RPMI7951 (cell line): ENCODE measurements at places on chromosomes 1 and 21.
A peak's percentile ranks its signal among the peaks of the same experiment; 100 is the strongest.

- no peak for DNase-seq
These were observed 605 bp downstream of the TNFRSF9 start for GRCh38 chr1:7940034-7940433.

DNA sequence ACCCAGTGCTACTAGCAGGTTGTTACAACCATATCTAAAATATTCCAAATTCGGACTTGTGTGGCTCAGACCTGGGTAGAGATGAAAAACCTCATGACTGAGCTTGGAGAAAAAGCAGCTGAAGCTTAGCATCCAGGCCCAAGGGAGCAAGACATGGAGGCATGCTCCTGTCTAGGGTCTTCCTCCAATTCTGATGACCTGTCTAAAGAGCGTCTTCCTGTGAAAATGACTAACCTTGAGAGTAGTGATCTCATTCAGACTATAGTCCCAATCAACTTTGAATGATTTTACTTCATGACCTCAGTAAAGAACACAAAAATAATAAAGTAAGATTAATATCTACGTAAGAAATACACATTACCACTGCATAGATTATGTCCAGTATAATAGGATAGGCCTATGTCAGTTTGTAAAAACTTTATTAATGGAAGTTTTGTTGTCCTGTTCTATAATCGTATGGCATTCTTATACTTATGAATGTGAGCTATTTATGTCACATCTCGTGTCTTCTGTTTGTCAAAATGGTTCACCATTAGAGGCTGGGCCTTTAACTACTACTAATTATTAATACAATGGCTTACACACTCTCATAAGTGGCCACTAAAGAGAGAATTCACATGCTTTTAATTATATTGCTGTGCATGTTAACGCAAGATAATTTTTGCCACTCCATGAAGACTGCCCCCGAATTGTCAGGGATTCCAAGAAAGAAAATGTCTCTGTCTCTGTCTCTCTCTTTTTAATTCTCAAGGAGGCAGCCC is 201.3 kb downstream of the NCAM2 start:
- no peak for DNase-seq

- DNase-seq = no peak
These were observed 39.5 kb downstream of the PDPN start for GRCh38 chr1:13623021-13623637.

DNA sequence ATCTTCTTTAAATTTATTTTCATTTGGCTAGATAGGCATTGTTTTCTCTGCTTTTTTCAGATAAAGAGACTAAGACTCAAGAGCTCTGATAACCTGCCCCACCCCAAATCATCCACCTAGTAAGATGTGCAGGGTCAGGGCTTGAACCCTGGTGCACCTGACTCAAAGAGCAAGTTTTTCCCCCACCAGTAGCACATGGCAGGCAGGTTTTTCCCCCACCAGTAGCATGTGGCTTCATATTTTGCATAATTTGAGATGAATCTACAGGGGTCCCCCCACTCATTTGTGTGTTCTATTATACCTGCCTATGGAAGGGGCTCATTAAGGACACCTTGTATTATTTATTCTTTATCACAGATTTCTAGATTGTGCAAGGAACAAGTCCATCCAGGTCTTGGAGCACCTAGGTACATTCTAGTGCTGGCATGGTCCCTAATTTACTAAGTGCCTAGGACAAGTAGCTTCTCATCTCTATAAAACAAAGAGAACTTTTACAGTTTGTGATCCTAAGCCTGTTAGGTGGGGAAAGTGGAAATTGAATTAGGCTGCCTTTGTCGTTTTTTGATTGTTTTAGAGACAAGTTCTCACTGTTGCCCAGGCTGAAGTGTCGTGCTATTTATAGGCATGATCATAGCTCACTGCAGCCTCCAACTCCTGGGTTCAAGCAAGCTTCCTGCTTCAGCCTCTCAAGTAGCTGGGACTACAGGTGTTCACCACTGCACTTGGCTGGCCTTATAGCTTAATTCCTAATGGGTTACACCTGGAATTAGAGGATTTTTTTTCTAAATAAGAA is 13.2 kb upstream of the CTSE start:
- no peak for DNase-seq

GRCh38 chr1:235838021-235838420 is 28.7 kb downstream of the LYST start:
- no peak for DNase-seq

- DNase-seq = peak; percentile 81
These were observed 363.0 kb downstream of the SETD4 start for GRCh38 chr21:35697321-35697808.
